ENCODE measurements at places on chromosomes 13 and 19.

GRCh38 chr19:7475665-7476064 lies 13.2 kb downstream of the PEX11G start:
- no peak for DNase-seq

GRCh38 chr19:30692181-30692811 lies 320.1 kb downstream of the ZNF536 start:
- peak; percentile 61 for DNase-seq

DNA sequence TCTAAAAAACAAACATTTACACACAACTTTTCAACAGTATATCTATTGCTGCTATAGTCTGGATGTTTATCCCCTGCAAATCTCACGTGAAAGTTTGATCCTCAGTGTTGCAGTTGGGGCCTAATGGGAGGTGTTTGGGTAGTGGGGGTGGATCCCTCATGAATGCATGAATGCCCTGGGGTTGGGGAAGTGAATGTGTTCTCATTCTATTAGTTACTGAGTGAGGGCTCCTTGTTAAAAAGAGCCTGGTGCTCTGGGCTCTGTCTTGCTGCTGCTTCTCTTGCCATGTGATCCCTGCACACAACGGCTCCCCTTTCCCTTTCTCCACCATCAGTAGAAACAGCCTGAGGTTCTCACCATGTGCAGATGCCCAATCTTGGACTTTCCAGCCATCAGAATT lies 242.7 kb upstream of the HTR2A start:
- DNase-seq: no peak

- no peak for DNase-seq
Observed at GRCh38 chr13:102461302-102461701, 59.5 kb upstream of the FGF14 start.

DNA sequence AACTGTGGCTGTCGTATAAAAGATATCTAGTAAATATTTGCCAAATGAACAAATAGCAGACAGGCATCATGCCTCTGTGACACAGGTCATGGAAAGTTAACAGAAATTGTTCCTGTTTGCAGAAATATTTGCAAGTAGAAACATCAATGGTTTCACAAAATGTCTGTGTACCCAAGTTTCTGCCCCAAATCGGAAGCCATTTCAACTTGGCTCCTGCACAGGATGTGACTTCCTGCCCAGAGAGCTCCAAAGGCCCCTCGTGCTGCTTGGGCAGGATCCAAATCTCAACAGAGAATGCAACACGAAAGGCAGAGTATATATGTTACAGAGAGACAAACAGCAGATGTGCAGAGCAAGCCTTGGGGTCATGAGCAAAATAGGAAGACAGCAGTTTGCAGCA lies 95.5 kb upstream of the SERP2 start:
- DNase-seq: no peak

Measured in GM03348 (cell line).